CD8-positive, alpha-beta memory T cell (primary cell): ENCODE measurements at places on chromosomes 1 and 21. TPM values are rescaled to one million over a fixed set of nuclear protein-coding genes. Genes with fewer than 3 reads are reported as not detected.
A peak's percentile ranks its signal among the peaks of the same experiment; 100 is the strongest.

- no peak for DNase-seq
Observed at GRCh38 chr21:32141318-32141633, 137.6 kb downstream of the MIS18A start.

Gene MROH9
- total RNA-seq, result not detected

Gene TMEM240
- 0.59 TPM for total RNA-seq

DNA sequence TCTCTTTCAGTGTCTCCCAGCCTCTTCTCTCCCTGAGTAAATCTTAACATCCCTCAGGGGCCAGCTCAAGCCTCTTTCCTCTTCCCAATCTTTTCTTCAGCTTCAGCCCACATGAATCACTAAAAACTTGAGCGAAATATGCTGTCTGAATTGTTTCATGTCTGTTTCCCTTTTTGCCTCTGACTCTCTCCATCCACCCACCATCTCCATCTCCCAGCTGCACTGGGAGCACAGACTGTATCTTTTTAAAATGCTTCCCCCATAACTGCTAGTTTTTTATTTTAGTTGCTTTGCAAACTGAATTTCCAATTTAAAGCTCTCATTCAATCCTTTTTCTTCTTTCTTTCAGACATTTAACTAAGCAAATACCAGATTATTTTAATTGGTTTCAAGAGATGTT, 3.0 kb upstream of the AHCTF1 start:
- DNase-seq, result no peak

- DNase-seq, result peak; percentile 75
Observed at GRCh38 chr1:2145946-2146835, 48.4 kb downstream of the FAAP20 start.

Gene C1orf116
- not detected for total RNA-seq

DNA sequence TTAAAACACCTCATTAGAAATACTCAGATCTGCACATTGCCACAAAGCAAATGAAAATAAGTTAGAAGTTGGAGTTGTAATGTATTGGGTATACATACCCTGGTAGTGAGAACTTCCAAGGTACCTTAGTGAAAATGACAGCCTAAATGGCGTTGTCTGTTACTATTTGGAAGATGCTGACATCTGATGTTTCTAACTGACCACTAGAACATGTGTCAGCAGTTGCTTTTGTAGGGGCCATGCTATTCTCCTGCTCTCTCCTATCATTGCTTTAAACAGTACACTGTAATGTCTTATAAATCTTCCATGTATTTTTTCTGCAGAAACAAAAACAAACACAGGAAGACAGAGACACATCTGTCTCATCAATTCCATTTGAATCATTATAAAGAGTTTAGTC, 40.1 kb downstream of the LAMC1 start:
- no peak for DNase-seq

Gene DPT
- not detected for total RNA-seq

GRCh38 chr1:200161801-200162200, 134.3 kb downstream of the NR5A2 start:
- DNase-seq, result no peak

GRCh38 chr1:89918794-89919155, 76.1 kb upstream of the ZNF326 start:
- DNase-seq, result no peak

DNA sequence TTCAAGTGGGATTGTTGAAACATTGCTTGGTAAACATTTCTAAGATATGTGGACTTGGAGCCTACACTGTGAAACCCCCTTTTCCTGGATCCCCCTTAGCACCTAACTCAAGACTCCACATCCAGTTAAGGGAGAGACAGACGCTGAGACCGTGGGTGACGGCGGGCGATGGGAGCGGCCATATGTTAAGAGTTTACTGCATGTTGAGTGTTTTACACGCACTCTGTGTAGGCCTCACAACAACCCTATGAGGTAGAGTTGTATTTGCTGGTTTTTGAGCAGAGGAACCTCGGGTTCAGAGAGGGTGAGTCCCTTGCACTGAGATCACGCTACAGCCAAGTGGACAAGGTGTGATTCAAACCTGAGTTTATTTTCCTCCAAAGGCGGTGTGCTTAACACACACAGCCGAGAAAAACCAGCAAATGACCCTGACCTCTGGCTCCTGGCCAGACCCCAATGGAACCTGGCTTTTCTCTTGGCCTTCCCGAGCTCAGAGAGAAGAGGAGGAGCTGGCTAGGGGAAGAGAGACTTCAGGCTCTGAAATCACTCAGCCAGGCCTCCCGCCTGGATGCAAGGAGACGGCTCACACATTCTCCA, 46.9 kb upstream of the GOLT1A start:
- DNase-seq, result no peak

- DNase-seq, result no peak
Observed at GRCh38 chr1:24692351-24692980, 49.4 kb downstream of the SRRM1 start.
